ENCODE measurements at places on chromosomes 7 and 10.

DNA sequence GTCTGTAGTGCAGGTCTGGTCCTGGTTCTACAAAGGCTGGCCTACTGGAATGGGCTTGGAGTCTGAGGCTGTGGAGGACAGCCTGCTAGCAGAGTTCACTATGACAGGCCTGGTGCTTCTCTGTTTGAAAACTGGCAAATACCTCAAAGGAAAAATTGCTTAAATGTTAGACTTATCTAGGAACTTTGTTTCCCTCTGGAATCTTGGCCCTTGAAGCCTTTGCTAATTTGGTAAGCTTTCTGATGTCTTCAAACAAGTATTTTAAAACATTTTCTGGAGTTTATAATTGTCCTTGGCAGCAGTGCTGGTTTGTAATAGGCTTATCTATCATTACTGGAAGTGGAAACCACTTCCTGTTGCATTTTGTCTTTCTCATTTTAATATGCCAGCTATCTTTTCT is 139.7 kb downstream of the TMEM26 start:
- no peak for DNase-seq

DNA sequence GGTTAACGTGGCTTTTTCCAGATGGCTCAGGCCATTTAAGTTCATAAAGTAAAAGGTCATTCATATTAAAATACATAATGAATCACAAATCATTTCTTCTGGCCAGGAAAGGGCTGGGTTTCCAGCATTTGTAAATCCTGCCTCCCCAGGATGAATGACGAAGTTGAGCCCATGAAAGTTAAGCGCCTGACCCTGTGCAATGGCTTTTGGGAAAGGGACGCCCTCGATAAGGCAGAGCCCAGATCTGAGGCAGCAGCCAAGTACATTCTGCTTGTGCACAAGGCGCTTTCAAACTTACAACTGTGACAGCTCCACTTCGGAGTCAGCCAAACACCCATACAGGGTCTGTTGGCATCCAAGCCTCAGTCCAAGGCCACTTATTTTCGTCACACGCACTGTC is 2.8 kb downstream of the GIMAP6 start:
- DNase-seq: no peak

- DNase-seq: no peak
Observed at GRCh38 chr7:117705630-117706029, 167.6 kb downstream of the CTTNBP2 start.

- peak; percentile 93 for DNase-seq
Observed at GRCh38 chr7:53350241-53350640, 314.8 kb downstream of the POM121L12 start.

DNA sequence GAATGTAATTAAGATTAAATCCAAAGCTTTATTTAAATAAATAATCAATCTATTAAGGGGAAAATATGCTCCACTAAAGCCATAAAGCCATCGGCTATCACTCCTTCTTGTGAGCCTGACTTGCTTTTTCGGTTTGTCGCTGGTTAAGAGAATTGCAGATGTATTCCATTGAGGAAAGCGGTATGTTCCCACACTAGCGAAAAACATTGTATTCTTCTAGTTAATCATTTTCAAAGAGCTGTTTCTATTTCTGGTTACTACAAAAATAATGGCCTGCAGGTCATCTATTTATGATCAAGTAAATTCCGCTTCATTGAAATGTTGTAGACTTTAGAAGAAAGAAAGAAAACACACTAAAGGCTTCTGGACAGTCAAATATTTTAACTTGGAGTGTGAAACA is 173.4 kb downstream of the CACNB2 start:
- no peak for DNase-seq

DNA sequence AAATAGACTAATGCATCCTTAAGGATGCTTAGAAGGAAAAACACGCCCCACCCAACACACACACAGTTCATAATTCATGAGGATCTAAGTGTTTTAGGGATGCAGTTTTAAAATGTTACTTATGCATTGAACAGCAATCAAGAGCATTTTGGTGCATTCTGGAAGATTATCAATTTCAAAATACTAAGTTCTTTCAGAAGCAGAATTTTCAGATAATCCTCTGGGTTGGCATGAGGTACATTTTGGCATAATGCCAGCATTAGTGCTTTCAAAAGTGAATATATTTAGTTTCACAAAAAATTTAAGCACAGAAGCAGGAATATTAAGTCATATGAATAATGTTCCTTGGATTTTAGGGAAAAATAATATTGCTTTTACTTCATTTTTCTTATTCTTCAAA is 937.1 kb downstream of the REEP3 start:
- DNase-seq: no peak

DNA sequence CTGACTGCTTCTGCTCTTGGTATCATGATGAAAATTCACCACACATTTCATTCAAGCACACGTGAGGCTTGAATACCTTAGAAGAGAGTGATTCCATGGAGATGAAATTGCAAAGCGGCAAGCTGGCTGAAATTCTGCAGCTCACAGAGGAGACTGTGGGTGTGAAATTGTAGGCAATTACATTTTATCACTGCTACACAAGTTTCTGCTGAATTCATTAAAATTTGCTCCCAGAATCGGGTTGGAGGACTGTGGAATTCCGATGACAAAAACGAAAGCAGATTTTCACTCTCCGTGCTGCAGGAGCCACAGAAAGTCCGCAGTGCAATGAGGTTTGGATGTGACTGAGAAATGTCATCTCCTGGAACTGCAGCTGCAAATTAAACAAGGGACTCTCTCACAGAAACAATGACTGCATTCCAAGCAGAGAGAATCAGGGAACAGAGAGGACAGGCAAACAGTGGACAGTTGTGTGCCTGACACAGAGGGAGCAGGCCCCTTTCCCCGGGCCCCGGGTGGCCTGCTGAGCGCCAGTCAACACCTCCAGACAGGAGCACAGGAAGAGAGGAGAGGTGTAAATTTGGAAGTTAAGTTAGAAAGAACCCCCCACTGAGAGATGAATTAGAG is 109.1 kb downstream of the C10orf90 start:
- peak; percentile 94 for DNase-seq

DNA sequence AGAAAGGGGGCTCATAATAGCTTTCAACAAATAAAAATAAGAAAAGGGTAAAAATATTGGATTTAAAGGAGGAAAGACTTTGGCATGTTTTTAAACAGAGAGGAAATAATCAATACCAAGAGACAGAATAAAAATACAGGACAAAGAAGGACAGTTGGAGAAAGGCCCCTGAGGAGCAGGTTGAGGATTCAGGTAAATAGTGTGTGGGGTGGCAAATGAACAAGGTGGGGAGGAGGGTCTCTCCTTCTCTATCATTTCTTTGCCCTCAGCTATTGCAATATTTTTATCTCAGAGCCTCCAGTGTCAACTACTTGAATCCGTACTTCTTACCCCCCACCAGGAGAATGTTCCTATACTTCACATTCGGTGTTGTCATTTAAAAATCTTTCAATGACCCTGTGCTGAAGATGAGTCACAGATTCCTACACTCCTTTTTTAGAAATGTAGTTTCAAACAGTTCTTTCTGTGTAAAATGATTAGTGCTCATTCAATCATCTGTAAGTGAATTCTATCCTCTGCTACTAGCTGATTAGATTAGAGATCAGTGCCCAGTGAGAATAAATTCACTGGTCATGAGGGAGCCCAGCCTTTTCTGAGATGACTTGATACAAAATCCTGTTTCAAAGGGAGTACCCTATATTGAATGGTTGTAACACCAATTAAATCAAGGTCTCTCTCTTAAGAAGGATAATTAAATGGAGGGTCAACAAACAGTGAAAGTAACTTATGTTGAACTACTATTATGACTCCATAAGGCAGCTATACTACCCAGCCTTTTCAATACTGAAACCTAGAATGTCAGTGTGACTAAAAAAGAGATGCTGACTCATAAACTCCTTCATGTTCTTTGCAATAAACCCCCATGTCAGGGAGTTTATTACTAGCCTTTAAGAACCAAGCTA is 50.4 kb upstream of the WNT16 start:
- DNase-seq: no peak

DNA sequence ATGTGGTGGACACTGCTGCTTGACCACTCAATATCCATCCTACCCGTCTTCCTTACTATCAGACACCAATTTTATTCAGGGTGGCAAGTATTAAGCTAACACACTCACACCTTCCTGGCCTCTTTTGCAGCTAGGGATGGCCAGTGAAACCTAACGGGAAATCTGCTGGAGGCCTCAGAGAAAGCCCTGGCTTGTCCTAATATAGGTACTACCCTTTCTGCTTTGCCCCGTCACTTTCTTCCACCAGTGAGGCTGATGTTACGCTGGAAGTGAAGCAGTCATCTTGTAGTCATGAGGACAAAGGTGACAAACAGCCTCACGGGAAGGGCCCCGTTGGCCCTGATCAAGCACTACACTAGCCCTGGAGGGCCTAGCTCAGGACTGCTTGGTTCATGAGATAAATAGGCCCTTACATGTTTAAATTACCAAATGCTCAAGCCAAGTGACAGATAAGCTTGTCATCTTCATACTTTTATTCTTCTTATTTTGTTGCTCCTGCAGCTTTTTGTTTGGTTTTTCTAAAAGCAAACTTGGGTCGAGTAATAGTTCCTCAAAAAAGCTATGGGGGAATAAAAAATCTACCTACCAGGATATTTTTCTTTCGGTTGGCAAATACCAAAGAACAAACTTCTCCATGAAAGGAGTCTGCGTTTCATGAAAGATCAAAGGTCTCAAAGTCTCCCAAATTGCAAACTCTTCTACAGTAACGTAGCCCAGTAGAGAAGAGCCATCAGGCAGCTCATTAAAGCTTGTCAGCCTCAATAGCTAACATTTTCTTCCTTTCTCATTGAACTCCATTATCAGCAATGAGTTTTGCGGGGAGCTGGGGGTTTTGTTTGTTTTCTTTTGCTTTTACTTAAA is 17.5 kb downstream of the CREB3L2 start:
- no peak for DNase-seq

DNA sequence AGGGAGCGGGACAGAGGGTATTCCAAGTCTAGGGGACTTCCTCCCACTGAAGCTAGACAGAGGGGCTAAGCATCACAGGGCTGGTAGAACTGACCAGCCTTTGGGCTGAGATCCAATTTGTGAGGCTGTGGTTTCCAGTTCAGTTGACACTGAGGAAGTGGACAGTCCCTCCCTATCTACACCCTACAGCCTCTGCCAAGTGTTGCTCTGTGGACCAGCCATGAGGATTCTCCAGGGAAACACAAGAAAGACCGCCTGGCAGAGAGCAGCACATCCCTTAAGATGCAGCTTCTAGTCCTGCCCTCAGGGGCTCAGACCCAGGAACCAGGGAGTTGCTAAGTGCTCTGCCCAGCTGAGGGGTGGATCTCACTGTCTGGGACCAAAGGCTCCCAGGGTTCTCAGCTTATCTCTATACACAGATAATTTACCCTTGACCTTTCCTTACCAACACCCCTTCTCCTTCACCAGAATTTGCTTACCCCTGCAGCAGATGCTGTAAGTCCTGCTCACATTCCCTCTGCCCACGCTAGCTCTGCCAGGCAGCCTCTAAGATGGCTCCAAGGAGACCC is 252.0 kb downstream of the SKIDA1 start:
- DNase-seq: no peak

GRCh38 chr7:25101817-25102216 is 23.2 kb downstream of the CYCS start:
- DNase-seq: no peak

DNA sequence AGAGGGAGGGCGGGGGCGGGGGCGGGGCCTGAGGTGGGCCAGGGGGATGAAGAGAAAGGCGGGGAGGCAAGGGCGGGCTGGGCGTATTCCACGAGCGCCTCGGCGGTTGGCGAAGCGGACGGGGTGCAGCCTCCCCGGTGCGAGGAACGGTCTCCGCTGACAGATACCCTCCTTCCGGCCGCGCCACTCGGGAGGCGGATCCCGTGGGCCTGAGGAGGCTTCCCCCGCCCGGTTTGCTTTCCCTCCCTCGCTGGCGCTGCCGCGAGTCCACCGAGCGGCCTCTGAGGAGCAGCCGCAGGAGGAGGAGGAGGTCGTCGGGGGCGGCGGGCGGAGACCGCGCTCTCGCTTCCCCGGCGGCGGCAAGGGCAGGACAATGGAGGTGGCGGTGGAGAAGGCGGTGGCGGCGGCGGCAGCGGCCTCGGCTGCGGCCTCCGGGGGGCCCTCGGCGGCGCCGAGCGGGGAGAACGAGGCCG is at the start of gene TRIM24:
TSS of gene TRIM24 (plus strand) at position 84 of the 473 bp plus-strand sequence. CDS start at position 374, 290 bp downstream.
- DNase-seq: no peak

DNA sequence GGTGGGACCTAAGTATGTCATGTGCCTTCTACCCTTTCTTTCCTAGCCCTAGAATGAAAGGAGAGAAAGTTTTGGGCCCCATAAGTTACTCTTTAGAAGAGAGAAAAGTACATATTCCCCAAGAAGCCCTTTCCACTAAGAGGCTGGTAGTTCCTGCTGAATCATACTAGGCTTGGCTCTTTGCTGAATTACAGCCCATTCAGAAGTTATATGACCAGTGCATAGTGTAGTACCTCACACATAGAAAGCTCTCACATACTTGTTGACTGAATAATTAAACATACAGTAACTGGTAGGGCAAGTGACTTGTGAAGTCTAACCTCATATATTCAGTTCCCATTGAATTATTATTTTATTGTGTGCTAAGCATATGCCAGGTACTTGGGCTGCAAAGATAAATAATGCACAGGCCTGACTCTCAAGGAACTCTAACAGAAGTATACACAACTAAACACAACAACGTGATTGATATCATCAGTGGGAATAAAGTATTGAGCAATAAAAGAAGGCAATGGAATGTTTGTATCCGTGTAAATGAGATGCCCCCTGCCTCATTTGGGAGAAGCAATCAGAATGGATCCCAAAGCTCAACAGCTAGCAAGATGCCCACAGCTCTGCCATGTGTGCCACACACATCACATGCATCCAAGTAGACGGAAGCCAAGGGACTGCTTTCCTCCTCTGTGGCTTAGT is 38.9 kb upstream of the UBN2 start:
- DNase-seq: no peak

DNA sequence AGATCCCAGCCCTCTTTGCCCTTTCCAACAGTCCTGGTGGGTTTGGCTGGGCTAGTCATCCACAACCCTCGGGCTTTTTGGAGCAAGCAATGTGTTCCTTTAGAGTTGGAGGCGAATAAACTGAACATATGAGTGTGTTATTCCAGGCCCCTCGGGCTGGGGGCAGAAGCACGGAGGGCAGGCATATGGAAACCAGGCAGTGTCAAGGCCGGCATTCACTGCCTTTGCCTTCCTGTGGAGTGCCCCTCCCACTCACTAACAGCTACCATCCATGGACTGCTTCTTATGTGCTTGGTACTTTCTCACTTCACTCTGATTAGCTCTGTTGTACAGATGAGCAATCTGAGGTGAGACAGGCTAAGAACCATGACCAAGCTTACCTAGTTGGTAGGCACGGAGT is 53.9 kb upstream of the EFCAB10 start:
- peak; percentile 74 for DNase-seq

GRCh38 chr10:85204814-85205213 is 876.4 kb downstream of the CCSER2 start:
- no peak for DNase-seq

DNA sequence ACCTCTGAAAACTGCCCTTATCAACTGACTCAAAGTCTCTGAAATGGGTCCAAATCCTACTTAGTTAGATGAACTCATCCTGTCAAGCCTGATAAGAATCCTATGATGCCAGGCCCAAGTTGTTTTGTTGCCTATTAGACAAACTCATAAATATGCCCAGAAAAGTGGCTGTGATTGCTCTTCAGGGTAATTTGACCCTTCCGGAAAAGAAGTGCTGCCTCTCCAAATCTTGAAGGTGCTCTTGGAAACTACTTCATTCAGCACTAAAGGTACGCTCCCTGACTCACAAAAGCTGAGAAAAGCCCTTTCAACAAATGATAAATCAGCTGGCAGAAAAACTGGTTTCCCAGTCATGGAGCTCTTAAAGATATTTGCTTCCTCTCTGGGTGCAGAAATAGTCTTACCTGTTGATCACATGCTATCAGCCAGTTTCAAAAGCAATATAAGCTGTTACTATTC is 6.7 kb downstream of the IFIT5 start:
- DNase-seq: no peak

- DNase-seq: no peak
Observed at GRCh38 chr7:33971106-33971505, 65.8 kb downstream of the BMPER start.

Measured in endodermal cell (in vitro differentiated cells).